ENCODE measurements at places on chromosomes 16 and 17.
A peak's percentile ranks its signal among the peaks of the same experiment; 100 is the strongest.

GRCh38 chr17:10325031-10325695 is 47.6 kb downstream of the MYH13 start:
- no peak for DNase-seq

DNA sequence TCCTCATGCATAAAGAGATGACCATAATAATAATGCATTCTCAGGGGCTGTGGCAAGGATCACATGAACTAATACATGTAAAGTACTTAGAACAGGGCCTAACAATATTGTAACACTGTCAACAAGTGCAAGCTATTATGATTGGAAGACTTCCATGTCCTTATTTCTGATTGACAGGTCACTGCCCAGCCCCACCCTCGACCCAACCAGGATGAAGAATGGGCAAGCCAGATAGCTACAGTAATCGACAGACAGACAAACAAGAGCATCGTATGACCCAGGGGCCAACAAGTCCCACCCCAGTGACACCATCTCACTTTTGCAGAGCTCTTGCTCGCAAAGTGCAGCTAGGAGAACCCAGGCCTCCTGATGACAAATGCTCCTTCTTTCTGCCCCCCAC is 14.6 kb upstream of the MMP2 start:
- DNase-seq, result no peak

DNA sequence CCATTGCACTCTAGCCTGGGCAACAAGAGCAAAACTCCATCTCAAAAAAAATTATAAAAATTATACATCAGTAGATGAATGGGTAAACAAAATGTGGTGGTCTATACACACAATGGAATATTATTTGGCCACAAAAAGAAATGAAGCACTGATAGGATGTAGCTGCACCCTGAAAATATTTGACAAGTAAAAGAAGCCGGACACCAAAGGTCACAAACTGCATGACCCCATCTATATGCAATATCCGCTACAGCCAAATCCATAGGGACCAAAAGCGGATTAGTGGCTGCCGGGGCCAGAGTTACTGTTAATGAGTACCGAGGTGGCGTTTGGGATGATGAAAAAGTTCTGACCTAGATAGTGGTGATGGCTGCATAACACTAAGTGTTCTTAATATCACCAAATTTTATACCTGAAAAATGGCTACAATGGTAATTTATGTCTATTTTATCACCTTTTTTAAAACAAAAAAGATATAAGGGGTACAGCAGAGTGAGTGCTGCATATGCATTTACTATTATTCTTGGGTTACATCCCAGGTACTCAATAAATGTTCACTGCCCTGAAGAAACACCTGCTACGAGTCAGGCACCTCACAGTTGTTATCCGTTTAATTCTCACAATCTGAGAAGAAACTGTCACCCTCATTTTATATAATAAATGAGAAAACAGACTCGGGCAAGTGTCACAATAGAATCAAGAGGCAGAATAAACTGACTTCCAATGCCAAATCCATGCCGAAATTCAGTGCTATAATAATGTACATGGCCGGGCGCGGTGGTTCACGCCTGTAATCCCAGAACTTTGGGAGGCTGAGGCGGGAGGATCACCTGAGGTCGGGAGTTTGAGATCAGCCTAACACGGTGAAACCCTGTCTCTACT is 807 bp upstream of the HBQ1 start:
- no peak for DNase-seq

DNA sequence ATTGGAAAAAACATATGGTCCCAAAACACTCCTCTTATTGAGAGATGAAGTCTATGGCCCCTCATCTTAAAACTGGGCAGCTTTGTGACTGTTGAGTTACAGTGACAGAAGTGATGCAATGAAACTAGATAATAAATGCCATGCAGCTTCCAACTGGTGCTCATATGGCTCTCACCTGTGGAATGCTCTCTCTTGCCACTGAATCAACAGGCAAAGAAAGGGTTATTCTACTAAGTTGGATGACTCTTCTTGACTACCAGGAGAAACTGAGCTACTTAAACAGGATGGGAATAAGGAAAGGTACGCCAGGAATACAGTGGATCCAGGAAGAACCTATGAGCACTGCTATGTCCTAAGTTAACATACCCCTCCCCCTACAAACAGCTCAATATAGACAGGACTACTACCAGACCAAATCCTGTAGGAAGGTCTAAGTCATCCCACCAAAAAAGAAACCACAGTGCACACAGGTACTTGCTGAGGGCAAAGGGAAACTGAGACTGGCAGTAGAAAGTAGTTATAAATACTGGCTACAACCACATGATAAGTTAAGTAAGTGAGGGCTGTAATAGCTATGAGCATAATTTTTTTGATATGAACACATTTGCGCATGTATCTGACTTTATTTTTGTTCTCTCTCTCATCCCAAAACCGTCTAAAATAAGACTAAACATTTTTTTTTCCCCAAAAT is 398.5 kb downstream of the ZFHX3 start:
- no peak for DNase-seq

DNA sequence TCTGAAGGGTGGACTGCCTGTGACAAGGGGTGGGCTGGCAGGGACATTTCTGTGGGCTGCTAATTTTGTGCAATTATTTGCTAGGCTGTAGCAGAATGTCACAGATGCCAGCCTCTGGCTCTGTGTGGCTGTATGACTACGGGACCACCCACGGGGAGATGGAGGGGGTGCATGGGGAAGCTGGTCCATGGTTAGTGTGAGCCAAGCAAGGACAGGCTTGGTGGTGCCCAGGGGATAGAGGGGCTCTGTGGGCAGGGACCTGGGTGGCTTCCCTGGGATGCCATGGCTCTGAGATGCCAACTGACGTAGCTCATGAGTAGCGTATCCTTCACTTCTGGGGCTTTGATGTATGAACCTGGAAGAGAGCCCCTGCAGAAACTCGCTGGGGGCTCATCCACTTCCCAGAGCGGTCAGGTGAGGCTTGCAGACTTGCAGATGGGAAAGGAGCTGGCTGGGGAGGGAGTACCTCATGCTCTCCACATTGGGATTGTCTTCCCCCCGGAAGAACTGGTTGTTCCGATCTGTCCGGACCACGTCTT is 87.2 kb downstream of the TBC1D16 start:
- DNase-seq, result no peak

DNA sequence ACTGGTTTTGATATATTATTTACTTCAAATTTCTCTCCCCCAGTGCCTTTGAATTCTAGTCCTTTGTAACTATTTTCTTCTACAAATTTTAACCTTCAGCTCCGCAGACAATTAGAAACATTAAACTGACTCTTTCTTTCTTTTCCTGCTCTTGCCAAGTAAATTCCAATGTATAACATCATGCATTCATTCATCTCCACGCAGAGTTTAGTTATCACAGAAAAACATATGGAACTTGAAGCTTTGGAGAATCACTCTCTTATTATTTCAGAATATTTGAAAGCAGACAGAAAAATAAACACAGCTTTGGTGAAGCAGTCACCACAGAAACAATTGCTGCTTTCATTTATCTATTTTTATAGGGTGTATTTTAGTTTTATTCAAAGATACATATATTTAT is 778.7 kb upstream of the CDH8 start:
- DNase-seq, result no peak

- no peak for DNase-seq
These were observed 3.8 kb downstream of the KRT19 start for GRCh38 chr17:41524261-41524660.

DNA sequence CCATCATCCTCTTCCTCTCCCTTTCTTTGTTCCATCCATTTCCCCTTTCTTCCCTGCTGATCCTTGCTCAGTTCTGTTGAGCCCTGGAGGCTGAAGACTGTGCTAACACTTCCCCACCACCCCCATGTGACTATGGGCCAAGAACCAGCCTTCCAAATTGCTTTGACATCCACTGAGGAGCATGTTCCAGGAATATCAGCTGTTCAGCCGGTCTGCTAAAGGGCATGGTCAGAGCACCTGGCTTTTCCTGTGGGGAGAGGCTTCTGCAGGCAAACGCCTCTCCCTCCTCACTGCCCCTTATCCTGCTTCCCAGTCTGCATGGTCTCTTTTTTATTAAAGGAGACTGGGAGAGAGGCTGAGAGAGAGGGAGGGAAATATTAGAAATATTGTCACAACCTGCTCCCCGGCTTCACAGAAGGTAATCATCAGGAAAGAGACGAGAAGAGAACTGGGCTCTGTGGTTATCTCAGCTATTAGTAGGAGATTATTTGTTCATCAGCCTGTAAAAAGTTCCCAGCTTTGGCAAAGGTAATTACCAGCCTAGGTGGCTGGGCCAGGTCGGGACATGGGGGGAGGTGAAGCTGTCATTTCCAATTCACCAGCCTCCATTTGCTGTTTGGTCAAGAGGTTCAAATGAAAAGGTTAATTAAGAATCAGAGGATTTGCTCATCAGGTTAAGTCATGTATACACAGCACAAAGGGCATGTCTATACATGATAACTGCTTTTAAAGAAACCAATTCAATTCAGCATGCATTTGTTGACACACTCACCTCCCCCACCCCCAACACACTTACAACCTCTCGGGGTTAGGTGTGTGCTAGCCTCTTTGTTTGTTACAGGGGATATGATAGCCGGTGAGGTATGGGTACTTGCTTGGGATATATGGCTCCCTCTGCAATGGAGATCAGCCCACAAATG is 83.7 kb upstream of the CRHR1 start:
- DNase-seq, result no peak

DNA sequence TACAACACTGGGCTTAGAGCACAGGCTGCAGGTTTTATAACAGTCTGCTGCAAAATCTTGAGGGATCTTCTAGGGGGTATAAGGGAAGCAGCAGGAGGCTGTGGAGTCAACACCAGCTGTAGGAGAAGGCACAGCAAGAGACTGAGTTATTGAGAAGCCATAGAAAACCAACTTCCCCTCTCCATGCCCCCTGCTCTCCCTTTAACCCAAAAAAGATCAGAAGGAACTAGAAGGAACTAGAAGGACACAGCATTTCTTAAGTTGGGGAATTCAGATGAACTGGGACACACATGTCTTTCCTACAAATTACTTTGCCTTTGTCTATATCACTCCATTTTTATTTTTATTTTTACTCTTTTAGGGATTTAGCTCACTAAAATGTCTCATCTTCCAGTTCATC is 6.2 kb upstream of the CCL18 start:
- DNase-seq, result no peak

DNA sequence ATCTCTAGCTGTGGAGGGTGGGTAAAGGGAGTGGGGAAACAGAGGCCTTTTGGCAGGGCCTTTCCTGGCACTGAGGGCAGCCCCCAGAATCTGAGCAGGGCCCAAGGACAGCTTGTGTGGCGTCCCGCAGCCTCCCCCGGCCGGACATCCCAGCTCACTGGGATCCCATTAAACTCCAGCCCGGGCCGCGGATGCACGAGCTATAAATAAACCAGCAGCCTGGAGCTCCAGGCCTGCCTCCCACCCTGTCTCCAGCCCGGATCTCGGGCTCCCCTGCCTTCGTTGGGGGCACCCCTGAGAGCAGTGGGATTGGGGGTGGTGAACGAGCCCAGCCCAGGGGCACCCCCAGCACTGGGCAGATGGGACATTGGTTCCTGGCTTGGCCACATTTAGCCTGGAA is 13.8 kb upstream of the AATK start:
- DNase-seq, result no peak

DNA sequence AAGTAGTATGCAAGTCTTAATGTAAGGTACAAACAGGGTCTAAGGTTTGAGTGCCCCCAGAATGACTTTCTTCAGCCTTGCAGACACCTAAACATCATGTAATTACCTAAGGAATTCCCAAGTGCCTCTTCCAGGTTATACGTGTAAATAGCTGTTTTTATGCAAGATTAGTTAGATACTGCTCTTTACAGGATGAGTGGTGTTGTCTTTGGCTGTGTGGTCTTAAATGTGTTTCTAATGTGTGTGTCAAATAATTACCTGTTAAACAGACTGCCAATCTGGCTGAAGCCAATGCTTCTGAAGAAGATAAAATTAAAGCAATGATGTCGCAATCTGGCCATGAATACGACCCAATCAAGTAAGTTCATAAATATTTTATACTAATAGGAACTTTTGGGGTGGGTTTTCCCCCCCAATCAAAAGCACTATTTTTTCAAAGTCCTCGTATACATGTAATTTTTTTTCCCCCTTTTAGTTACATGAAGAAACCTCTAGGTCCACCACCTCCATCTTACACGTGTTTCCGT is 16.0 kb downstream of the RBBP6 start:
- DNase-seq, result no peak

GRCh38 chr16:54493061-54493460 is 206.5 kb upstream of the IRX3 start:
- DNase-seq, result no peak

- DNase-seq, result no peak
These were observed 194.3 kb upstream of the RPL38 start for GRCh38 chr17:74009056-74009625.

DNA sequence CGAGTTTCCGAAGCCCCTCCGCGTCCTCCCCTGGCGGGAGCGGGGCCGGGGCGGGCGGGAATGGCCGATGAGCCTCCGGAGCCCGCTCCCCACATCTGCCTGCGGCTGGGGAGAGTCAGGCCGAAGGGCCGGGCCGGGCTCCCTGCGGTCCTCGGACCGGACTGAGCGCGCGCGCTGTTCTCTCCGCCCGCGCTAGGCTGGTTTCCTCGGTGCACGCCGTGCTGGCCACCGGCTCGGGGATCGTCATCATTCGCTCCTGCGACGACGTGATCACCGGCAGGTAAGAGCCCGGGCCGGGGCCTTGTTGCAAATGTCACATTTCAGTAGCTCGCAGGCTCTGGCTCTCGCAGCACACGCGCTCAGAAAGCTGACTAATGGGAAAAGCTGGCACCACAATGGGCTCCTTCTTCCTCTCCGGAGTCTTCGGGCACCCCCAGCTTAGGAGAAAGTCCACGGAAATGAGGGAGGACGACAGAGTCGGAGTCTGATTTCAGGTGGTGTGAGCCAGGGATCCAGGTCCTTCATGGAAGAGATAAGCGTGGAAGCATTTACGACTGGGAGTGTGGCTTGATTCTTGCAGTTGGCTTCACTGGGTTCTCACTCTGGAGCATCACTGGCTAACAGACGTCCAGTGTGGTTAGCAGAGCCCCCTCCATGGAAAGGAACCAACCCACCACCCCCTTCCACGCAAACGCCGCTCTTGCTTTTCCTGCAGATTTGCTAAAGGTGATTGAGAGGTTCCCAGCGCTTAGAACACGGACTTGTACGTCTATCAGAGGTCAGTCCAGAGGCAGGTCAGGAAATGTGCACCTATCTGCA is 715 bp downstream of the TLCD3A start:
- peak; percentile 4 for DNase-seq

GRCh38 chr17:3968015-3968414 is 3.8 kb upstream of the ATP2A3 start:
- no peak for DNase-seq

GRCh38 chr16:65079549-65079948 is 42.3 kb downstream of the CDH11 start:
- DNase-seq, result no peak

DNA sequence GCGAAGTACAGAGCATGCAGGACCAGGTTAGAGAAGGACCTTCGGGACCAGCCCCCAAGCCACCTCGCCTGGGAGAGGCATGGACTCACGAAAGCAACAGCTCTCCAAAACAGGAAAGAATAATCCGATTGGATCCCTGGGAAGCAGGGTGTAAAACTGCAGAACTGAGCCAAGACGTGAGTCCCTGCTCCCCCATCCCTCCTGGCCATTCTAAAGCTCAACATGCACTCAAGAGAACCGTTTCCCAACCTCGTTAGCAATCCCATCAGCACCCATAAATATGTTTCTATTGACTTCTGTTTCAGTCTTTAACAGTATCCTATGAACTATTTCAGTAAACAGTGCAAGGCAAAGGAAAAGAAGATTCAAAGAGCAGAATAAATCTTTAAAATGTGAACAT is 167.0 kb downstream of the COPRS start:
- no peak for DNase-seq

GRCh38 chr17:63826468-63827001 is 696 bp upstream of the PSMC5 start:
- no peak for DNase-seq

Measured in CD8-positive, alpha-beta memory T cell (primary cell).